ENCODE measurements at places on chromosomes 7 and 10. TPM values are rescaled to one million over a fixed set of nuclear protein-coding genes. Genes with fewer than 3 reads are reported as not detected.

CALML5 gene
- not detected for total RNA-seq

PILRA gene
- total RNA-seq, result 2.6 TPM

- DNase-seq, result no peak
Measured at GRCh38 chr10:119326167-119326566, 118.8 kb downstream of the GRK5 start.

- DNase-seq, result no peak
Measured at GRCh38 chr10:35690534-35690933, 48.4 kb upstream of the FZD8 start.

EBF3 gene
- total RNA-seq, result 6.9 TPM

- no peak for DNase-seq
Measured at GRCh38 chr10:91294134-91294906, 73.9 kb downstream of the PCGF5 start.

NUTM2A gene
- 2.3 TPM for total RNA-seq

DNA sequence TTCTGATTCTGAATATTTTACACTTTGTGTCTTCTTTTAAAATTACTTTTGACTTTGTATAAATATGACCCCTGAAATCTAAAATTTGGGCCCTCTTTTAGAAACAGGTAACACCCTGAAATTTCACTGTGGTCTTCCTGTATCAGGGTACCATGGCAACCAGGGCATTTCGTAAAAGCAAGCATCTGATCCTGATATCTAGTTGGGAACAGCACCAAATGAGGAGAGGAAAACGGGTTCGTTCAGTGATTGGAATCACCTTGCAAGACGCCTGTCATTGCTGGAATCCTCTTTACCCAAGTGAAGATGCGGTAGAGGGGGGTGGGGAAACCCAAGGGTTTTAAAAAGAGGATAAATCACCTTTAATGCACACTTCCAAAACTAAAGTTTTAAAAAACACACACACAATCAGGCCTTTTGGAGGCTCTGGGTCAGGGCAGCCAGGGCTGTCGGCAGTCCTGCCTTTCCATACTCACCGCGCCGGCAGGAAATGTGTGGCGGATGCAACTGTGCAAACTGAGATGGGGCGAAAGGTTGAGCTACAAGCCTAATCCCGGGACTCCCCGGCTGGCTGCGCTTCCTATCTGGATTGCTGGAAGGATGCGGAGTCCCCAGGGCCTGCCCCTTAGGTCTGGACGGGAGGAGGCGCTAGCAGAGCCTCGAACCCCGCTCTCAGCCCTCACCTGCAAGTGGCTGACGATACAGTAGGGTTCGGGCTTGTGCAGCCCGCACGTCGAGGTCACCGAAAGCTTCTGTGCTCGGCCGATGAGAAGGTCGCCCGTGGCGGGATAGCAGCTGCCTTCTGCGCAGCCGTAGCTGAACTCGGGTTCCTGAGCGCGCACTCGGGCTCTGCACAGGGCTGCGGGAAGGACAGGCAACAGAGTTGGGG is 1.8 kb downstream of the LAMB1 start:
- DNase-seq, result no peak
